LHCN-M2 (cell line): ENCODE measurements at places on chromosomes 5 and 9. TPM values are rescaled to one million over a fixed set of nuclear protein-coding genes. Genes with fewer than 3 reads are reported as not detected.

GRCh38 chr9:16992138-16992537 lies 121.7 kb upstream of the BNC2 start:
- DNase-seq, result peak; percentile 8

GRCh38 chr9:112387115-112387514 lies 7.2 kb downstream of the HSDL2 start:
- DNase-seq, result no peak

GRCh38 chr5:38724301-38725030 lies 121.3 kb upstream of the OSMR start:
- DNase-seq, result peak; percentile 80

DNA sequence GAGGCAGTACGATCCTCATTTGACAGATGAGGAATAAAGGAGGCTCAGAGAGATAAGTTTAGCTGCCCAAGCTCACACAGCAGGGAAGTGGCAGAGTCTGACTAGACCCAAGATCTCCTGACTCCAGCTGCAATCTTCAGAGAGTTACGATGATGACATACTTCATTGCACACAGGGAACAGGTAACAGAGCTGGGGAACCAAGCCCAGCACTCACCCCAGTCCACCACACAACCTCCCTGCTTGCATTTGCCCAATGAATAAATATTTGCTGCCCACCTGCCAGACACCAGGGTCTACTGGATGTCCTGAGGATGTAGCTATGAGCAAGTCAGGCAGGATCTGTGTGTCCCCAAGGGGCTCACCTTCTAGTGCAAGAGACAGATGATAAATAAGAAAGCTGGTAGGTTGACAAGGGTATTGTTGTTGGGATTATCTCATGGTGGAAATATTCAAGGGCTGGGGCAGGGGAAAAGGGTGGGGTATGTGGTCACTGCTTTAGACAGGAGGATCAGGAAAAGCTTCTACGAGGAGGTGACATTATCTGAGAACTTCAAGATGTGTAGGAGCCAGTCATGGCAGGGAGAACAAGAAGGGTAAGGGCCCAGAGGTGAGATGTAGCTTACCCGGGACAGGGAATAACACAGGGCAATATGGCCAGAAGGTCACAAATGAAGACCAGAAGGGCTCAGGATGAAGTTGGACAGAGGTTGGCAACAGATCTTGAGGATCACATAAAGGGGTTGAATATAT lies 28.6 kb upstream of the CPEB4 start:
- no peak for DNase-seq

DNA sequence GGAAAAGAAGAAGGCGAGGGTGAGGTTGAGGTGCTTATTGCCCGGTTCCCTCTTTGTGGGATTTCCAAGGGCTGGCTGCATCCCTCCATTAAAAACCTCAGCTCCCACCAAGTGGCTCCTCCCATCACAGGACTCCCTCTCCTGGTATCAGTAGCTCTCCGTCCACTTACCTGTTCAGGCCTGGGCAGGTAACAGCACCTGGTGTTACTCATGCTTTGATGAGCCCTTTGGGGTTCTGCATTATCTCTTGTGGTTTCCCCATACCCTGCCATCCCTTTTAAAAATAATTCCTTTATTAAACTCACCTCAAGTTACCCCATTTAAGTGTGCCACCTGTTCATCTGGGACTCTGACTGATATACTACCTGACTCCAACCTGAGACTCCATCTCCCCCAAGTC lies 17.5 kb upstream of the TGFBR1 start:
- DNase-seq, result no peak

GRCh38 chr5:95072281-95072680 lies 212.6 kb downstream of the MCTP1 start:
- DNase-seq, result no peak

DNA sequence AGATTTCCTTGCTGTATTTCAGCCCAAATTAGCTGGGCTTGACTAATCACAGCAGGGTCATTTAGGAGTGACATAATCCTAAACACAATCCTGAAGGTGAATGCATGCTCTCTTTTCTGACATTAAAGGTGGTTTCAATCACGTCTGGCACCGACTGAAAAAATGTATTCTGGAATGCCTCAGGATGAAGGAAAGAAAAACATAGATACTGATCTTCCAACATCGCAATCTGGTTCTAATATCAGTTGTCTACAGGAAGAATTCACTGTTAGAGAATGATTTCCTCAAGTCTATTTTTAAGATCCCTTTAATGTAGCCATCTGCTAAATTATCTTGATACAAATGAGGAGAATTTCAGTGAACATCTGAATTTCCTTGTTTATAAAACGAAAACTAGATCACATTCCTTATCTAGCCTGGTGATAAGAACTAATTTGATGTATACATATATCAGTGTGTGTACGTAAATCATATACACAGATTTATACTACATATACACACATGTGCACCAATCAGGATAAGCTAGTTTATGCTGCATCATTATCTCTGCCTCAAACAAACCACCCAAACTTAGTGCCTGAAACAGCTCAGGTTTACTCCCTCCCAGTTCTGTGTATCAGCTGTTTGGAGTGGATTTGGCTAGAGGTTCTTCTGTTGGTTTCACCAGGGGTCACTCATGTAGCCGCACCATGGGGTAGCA lies 31.3 kb upstream of the TAS2R1 start:
- DNase-seq, result no peak

DNA sequence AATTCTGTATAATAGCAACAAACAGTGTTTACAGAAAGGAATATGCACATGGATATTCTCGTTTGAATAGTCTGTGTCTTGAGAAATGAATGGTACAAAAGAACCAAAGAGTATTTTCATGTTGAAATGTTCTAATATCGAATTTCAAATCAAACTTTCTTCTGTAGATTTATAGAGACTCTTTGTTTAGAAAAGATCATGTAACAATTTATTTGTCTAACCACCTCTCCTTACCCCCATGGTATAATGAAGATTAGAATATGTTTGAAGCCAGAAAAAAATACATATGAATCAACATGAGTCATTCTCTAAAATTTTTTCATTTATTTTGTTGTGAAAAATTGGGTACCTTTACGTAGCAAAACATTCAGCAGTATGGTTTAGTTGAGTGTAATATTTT lies 285.6 kb downstream of the PRR16 start:
- peak; percentile 21 for DNase-seq

- peak; percentile 99 for DNase-seq
These were observed 227.3 kb upstream of the DAPK1 start for GRCh38 chr9:87270221-87270847.

GRCh38 chr5:157115012-157115411 lies 6.2 kb upstream of the HAVCR2 start:
- no peak for DNase-seq

- DNase-seq, result no peak
These were observed 127.2 kb upstream of the SLC44A1 start for GRCh38 chr9:105117234-105117633.

The ANKRD31 gene
- total RNA-seq, result not detected in 2 replicates

The HSPA9 gene
- total RNA-seq, result 424 and 464 TPM in 2 replicates

The IL31RA gene
- 0.90 and 1.4 TPM in 2 replicates for total RNA-seq

The SLC45A2 gene
- 0.19 TPM in 1 of 2 replicates, not detected in the other for total RNA-seq
